ENCODE measurements at places on chromosomes 1 and 21.

- DNase-seq, result no peak
Measured at GRCh38 chr1:200184196-200184595, 156.7 kb downstream of the NR5A2 start.

- DNase-seq, result no peak
Measured at GRCh38 chr1:89364954-89365550, 1.2 kb downstream of the GBP6 start.

- no peak for DNase-seq
Measured at GRCh38 chr21:42444745-42445059, 41.0 kb downstream of the UBASH3A start.

- DNase-seq, result no peak
Measured at GRCh38 chr1:35931446-35932157, 697 bp downstream of the AGO3 start.

DNA sequence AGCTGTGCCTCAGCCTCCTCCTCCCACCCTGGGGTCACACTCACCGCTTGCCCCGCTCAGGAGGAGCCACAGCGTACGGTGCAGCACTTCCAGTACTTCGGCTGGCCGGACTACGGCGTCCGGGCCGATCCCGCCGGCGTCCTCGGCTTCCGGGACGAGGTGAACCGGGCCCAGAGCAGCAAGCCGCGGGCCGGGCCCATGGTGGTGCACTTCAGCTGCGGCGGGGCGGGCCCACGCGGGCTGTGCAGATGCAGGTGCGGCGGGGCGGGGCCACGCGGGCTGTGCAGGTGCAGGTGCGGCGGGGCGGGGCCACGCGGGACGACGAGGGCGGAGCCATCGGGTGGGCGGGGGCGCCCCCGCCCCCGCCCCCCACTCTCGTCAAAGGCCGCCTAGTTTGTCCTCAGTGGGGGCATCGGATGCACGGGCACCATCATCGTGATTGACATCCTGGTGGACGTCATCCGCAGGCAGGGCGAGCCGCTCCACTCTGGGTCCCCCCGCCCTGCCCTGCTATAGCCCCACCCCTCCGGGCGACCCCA lies 5.5 kb downstream of the RNF223 start:
- DNase-seq, result peak; percentile 38

GRCh38 chr1:118773656-118774055 lies 214.5 kb downstream of the TBX15 start:
- DNase-seq, result no peak

DNA sequence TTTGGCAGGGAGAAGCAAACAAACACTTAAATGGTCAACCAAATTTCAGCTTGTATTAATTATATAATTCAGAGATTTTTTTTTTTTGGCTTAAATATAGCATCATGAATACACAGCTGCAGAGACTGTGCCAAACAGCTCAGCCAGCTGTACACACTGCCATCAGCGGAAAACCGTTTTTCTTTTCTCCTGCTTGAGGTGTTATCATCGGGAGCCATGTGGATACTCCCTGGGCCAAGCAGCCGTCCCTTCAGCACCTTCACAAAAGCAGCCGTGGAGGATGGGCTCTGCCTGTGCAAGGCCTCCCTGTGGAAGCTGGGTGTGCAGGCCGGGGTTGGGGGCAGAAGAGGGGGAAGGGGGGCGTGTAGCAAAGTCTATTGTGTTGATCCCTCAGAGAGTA lies 85.0 kb downstream of the NUF2 start:
- no peak for DNase-seq
